ENCODE measurements at places on chromosomes 5 and 9.

- no peak for DNase-seq
Measured at GRCh38 chr5:131747180-131748105, 49.4 kb downstream of the FNIP1 start.

DNA sequence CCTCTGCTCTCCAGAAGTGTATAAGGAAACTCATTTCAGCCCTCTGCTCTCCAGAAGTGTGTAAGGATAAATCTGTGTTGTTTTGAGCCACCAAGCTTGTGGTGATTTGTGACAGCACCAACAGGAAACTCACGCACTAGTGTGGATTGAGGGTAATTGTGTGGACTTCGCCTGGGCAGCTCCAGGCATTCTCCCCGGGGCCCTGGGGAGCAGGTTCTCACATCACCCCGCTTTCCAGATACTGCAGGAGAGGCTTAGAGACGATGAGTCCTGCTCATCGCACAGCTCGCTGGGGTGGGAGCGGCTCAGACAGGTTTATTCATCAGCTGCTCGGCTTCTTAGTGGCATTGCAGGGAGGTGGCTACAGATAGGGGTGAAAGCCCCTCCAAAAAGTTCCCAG lies 38.4 kb upstream of the RNF130 start:
- no peak for DNase-seq

GRCh38 chr9:71663931-71664459 lies 104.3 kb downstream of the CEMIP2 start:
- DNase-seq = no peak

GRCh38 chr5:42583322-42583721 lies 160.1 kb downstream of the GHR start:
- peak; percentile 49 for DNase-seq

DNA sequence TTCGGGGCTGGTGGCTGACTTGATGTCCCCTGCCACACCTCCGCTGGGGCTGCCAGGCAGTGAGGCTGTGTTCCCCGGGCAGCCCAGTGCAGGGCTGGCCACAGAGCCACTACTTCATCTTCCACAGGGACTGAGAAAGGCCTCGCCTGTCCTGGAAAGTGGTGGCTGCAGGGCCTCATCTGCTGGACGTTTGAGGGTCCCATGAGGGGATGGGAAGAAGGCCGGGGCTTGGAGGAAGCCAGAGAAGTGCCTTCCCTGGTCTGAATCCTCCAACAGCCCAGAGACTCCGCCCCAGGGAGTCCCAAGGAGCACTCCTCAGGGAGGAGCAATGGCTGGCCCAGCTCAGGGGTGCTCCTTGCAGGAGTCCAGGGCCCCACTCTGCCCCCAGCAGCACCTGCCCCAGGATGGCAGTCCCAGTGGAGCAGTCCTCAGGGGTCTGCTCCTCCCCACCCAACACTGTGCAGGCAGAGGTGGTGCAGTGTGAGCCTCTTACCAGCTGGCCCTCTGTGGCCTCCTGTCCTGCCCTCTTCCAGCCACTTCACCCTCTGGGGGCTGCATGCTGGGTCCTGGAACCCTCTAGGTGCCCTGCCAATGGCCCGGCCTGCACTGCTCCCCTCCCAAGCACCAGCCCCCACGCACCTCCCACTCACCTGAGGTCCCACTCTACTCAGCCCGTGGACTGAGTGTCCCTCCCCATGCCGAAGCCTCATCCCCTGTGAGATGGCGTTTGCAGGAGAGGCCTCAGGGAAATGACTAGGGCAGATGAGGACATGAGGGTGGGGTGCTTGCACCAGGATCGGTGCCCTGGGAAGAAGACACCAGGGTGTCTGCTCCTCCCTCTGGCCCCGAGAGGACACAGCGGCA lies 47.3 kb upstream of the COL5A1 start:
- DNase-seq = no peak

DNA sequence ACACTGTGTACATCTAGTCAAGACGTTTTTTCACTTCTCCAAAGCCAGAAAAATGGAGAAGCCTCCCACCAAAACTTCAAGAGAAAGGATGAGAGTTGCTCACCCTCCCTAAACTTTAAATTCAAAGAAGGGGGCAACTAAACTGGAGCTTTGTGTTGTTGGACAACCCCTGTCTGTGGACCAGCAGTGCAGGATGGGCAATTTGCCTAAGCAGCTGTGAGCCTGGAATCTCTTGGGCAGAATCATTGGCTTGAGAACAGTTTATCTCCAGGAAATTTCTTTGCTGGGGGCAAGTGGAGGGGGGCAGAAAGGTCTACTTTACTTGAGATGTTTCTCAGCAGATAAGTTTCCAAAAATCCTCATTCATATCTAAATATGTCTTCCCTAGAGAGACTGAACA lies 151.8 kb downstream of the MUSK start:
- no peak for DNase-seq

DNA sequence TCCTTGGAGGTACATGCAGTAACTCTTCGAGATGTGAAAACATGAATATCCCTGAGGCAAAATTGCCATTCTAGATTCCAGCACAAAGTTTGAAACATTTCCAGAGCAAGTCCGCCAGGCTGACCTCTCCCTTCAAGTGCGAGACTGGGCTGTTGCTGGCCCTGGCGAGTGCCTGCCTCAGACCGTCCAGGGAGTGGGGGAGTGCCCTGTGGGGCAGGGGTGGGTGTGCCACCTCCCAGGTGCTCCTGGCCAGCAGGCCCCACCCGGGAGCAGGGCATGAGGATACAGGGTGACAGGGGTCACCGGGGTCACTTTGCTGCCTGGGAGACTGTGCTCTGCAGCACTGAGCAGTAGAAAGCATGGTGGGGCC lies 199.9 kb downstream of the AOPEP start:
- DNase-seq = no peak

GRCh38 chr5:140632366-140633020 lies 482 bp downstream of the CD14 start:
- DNase-seq = no peak

- DNase-seq = no peak
Measured at GRCh38 chr5:66875315-66875714, 279.1 kb downstream of the MAST4 start.

DNA sequence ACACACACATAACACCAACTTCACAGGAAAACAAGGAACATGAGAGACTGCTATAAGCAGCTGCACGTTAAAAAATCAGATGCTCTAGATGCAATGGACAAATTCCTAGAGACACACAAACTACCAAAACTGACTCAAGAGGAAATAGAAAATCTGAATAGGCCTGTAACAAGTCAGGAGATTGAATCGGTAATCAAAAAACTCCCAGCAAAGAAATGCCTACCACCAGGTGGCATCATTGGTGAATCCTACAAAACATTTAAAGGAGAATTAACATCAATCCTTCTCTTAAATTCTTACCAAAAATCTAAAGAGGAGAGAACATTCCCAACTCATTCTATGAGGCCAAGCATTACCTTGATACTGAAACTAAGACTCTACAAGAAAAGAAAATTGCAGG lies 54.9 kb downstream of the NDST1 start:
- no peak for DNase-seq

- no peak for DNase-seq
Measured at GRCh38 chr5:149762958-149763630, 33.0 kb downstream of the PPARGC1B start.

GRCh38 chr9:99356512-99356971 lies 134.5 kb downstream of the SEC61B start:
- no peak for DNase-seq

DNA sequence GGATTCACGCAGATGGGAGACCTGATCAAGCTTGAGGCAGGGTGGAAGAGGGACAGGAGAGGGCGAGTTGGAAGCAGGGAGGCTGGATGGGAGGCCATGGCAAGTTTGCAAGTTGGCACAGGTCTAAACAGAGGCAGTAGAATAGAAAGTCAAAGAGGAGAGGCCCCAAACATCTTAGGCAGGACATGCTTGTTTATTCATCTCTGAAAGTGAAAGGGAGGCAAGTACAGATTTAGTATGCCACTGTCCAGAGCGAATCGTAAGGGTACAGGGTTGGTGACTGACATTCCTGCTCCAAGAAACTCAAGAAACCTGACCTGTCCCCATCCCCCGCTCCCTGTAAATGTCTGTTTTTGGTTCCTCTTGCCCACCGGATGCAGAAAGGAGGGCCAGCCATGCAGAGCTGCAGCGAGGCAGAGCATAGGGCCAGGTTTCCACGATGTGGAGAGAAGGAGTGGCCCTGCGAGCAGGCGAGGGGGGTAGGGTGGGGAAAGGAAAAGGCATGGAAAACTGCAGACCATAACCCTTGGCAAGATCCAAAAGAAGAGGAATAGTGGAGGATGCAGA lies 96.2 kb upstream of the BOD1 start:
- DNase-seq = no peak

DNA sequence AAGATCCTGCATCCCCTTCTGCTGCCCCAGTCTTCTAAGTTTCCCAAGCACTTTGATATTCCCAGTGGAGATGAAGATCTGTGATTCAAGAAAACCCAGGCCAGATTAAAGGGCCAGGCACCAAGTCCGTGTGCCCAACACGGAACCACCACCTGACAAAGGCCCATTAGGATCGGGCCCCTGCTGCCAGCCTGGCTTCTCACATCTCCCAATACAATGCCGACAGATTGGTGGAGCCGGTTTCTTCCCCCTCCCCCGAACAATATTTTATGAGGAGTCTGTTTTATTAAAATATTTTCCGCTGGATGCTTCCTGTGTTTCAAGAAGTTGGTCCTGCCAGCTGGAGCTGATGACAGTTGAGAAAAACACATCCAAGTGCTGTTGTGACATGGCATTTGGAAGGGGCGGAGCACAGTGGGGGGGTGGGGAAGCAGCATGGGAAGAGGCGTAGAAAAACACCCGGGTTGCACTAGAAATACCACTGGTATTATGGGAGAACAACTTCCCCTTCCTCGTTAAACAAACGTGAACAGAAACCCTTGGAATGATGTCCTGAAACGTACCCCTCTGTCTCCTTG lies 45.0 kb downstream of the CRB2 start:
- DNase-seq = no peak

- DNase-seq = no peak
Measured at GRCh38 chr9:29806937-29807618, 2233.8 kb upstream of the C9orf72 start.

GRCh38 chr9:73074176-73074708 lies 77.4 kb upstream of the ANXA1 start:
- no peak for DNase-seq

GRCh38 chr5:161925960-161926359 lies 78.0 kb downstream of the GABRA1 start:
- no peak for DNase-seq

DNA sequence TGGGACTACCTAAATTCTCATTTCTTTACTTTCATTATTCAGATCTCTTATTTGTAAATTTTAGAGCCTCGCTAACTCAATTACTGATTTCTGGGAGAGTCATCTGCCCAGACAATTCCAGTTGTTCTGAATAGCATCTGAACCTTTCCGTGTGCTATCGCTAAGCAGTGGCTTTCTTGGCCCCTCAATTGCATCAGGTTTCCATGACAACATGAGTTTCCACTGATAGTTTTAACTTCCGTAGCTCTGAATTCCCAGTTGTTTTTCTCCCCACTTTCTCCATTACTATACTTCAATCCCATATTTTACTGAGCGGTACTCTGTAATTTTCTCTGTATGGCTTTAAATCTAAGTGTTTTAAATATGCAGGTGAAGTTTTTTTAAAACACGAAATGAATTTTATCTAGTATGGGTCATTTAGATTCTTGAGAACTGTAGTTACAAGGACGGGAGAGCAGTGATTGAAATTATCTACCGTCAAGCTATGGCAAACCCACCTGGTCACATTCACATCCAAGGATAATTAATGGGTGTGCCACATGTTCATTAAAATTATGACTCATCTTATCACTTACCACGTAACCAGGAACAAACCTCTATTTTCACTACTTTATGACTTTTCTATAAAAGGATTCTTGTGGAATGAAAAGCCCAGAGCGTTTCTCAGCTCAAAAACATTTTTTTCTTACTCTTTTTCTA lies 223.5 kb upstream of the PCSK5 start:
- DNase-seq = no peak

- no peak for DNase-seq
Measured at GRCh38 chr5:154782326-154782725, 27.1 kb downstream of the LARP1 start.

DNA sequence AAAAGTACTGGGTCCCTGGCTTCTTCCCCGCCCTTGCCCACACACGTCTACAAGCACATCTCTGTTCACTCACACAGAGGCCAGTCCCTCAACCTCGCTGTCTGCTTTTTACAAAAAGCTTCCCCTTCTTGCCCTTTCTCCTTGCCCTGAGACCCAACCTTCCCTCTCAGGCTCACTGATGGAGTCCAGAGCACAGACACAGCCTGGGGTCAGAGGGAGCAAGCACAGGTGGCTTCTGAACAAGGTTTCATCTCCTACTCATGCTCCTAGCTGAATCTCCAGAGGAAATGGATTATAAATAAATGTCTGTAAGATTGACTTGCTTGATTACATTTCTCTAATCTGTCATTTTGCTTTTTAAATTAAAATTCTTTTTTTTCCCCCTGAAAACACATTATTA lies 101.8 kb downstream of the ICE1 start:
- no peak for DNase-seq

GRCh38 chr5:96649681-96650540 lies 12.3 kb upstream of the CAST start:
- DNase-seq = no peak

GRCh38 chr5:78696637-78697036 lies 48.1 kb upstream of the LHFPL2 start:
- DNase-seq = no peak

- no peak for DNase-seq
Measured at GRCh38 chr9:25936031-25936430, 257.8 kb upstream of the TUSC1 start.

DNA sequence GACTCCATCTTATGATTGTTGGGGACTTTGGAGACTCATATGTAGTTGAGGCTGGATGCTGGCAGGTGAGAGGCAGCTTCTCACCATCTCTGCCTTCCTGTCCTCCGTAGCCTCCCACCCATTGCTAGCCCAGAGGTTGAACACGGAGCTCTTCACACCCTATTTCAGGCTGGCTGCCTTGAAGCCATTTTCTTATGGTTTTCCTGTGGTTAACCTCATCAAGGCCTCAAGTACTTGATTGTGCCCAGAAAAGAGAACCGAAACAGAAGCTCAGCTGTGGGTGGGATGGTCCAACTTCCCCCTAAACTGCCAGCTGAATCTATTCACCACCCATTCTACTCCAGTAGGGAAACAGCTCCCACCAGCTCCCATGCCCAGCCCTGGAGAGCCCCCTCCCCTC lies 102.9 kb downstream of the LIFR start:
- no peak for DNase-seq

GRCh38 chr5:166354332-166354731 lies 1937.1 kb upstream of the WWC1 start:
- no peak for DNase-seq

DNA sequence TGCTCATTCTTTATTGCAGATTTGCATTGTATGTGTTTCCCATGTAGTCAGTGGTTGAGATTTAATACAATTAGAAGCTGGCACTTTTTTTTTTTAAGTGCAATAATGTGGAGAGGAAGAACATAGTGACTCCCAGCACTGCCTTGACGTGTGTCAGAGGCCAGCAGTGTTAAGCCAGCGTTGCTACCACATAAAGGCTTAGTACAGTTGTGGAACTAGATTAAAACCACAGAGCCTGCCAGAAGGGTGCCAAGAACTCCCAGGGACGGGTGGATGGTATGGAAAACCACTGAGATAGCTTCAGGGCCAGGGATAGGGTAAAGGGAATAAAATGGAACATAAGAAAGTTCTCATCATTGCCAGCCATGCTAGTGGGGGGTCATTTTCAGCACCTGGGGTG lies 142.9 kb downstream of the TRIO start:
- DNase-seq = no peak
